8988T (cell line): ENCODE measurements at places on chromosomes 11 and 22.

DNA sequence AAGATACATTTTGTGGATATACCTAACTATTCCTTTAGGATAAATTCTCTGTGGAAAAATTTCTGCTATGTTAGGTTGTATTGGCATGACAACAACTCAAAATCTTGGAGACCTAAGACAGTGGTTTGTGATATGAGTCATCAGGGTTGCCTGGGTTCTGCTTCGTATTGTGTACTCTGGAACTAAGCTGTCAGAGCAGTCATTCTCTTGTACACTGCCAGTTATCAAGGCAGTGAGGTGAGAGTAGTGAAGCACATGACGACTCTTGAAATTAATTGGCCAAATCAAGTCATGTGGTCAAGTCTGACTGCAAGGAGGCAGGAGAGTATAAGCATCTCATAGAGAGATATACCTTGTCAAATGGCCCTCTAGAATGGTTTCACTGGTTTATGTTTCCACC, 104.4 kb downstream of the FANCF start:
- no peak for DNase-seq

- no peak for DNase-seq
Measured at GRCh38 chr11:69203381-69203780, 47.6 kb downstream of the SMIM38 start.

GRCh38 chr11:656866-657265, 19.8 kb downstream of the DRD4 start:
- no peak for DNase-seq

- no peak for DNase-seq
Measured at GRCh38 chr11:64850979-64851567, 6.6 kb upstream of the CDC42BPG start.

GRCh38 chr22:50719814-50720300, 18.1 kb upstream of the ACR start:
- DNase-seq = no peak

- DNase-seq = no peak
Measured at GRCh38 chr22:38490915-38491314, 15.2 kb downstream of the DDX17 start.

- DNase-seq = no peak
Measured at GRCh38 chr11:78929906-78930220, 355.2 kb upstream of the NARS2 start.
